ENCODE measurements at places on chromosomes 5 and 9. TPM values are rescaled to one million over a fixed set of nuclear protein-coding genes. Genes with fewer than 3 reads are reported as not detected.
A peak's percentile ranks its signal among the peaks of the same experiment; 100 is the strongest.

DNA sequence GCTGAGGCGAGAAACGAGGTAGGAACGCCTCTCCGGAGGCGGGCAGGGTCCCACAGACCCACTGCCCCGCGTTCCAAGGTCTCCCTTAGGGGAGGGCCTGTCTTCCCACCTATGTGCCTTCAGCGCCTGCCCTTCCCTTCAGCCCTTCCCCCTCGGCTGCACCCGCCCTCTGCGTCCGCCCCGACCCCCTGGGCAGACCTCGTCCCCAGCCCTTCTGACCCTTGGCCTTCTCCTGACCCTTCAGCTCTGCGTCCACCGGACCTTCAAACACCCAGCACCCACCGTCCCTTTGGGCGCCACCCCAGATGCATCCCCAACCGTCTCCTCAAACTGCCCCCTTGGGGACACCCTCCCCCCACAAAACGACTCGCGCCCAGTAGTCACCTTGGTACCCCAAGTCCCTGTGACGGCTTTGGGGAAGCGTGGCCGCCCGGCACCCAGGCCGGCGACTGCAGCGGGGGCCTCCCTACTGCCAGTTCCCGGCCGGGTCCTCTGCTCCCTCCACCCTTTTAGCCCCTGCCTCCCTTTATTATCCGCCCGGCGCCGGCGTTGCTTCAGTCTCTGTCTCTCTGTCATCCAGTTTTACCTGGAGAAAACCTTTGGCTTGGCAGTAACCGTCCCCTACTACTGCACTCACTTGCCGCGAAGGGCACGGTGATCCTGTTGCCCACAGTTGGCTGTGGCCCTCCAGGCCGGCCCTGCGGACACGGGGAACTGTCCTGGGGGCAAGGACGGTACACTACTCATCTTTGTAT is 421 bp downstream of the RUSC2 start:
- no peaks in the 10 kb centered on the region for H3K27me3 ChIP-seq
- peak overlapping the region; percentile 64 for H3K4me3 ChIP-seq
- H3K36me3 ChIP-seq: no peaks in the 10 kb centered on the region
- H3K27ac ChIP-seq: peak overlapping the region; percentile 96
- no peaks in the 10 kb centered on the region for H3K4me1 ChIP-seq

DNA sequence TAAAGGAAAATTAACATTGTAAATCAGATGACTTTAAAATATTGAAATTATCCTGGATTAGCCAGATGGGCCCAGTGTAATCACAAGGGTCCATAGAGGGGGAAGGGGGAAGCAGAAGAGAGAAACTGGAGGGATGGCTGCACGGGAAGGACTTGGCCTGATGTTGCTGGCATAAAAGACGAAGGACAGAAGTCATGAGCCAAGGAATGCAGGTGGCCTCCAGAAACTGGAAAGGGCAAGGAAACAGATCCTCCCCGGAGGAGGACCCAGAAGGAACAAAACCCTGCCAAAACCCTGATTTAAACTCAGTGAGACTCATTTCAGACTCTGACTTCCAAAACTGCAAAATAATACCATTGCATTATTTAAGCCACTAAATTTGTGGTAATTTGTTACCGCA is 100.2 kb downstream of the ADAMTS2 start:
- H3K27me3 ChIP-seq: no peaks in the 10 kb centered on the region
- no peak overlapping the region for H3K27ac ChIP-seq
- no peaks in the 10 kb centered on the region for H3K36me3 ChIP-seq

DNA sequence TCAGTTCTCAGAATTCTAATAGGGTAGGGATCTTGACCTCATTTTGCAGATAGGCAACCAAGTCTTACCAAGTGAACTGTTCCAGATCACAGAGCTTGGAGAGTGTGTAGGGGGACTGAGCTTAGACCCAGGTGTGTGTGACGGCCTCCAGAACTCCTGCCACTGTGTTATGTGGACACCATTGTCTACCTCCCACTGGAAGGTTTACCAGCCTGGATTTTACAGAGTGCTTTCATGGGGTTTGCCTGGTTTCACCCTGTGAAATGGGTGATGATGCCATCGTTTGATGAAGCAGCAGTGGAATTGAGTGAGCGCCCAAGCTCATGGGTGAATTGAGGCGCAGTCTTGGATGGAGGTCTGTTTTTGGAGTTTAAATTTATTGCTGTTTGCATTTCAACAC is 23.6 kb downstream of the TJP2 start:
- peak overlapping the region; percentile 26 for H3K27ac ChIP-seq
- H3K36me3 ChIP-seq: no peaks in the 10 kb centered on the region
- H3K27me3 ChIP-seq: no peaks in the 10 kb centered on the region
- H3K4me3 ChIP-seq: no peak overlapping the region
- no peak for DNase-seq
- H3K4me1 ChIP-seq: peaks cover 35% of the 10 kb centered on the region

- H3K27me3 ChIP-seq: no peaks in the 10 kb centered on the region
- peak overlapping the region; percentile 47 for H3K4me3 ChIP-seq
- no peak for DNase-seq
- peak overlapping the region; percentile 32 for H3K27ac ChIP-seq
- peaks cover 13% of the 10 kb centered on the region for H3K4me1 ChIP-seq
Observed at GRCh38 chr5:60843386-60843935, 608 bp downstream of the ELOVL7 start.

DNA sequence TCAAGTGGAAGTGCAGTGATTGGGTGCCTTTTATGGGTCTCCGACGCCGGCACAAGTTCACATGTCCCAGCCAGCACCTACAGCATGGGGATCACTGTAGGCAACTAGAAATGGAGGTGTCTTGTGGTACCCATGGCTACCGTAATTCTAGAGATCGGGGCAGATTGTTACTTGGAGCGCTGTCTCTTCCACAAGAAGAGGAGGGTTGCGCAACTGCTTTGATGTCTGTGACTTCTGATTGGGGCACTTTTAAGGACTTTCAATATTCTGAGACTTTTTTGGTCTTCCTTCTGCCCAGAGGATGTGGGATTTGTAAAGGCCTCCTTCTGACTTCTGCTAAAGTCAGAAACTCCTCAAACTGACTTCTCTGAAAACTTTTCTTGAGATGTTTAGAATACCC is 41.9 kb downstream of the GLRX start:
- no peak for DNase-seq
- peaks cover 13% of the 10 kb centered on the region for H3K36me3 ChIP-seq
- no peak overlapping the region for H3K4me3 ChIP-seq
- H3K27ac ChIP-seq: peak overlapping the region; percentile 68
- no peaks in the 10 kb centered on the region for H3K27me3 ChIP-seq

GRCh38 chr9:132520612-132521011 is 61.8 kb upstream of the BARHL1 start:
- H3K27me3 ChIP-seq: no peaks in the 10 kb centered on the region
- H3K4me3 ChIP-seq: no peak overlapping the region
- no peak for DNase-seq
- H3K36me3 ChIP-seq: no peaks in the 10 kb centered on the region

- no peak overlapping the region for H3K4me3 ChIP-seq
- DNase-seq: no peak
- peaks cover 13% of the 10 kb centered on the region for H3K36me3 ChIP-seq
- no peaks in the 10 kb centered on the region for H3K27me3 ChIP-seq
Observed at GRCh38 chr9:77386187-77386586, 208.9 kb downstream of the VPS13A start.

DNA sequence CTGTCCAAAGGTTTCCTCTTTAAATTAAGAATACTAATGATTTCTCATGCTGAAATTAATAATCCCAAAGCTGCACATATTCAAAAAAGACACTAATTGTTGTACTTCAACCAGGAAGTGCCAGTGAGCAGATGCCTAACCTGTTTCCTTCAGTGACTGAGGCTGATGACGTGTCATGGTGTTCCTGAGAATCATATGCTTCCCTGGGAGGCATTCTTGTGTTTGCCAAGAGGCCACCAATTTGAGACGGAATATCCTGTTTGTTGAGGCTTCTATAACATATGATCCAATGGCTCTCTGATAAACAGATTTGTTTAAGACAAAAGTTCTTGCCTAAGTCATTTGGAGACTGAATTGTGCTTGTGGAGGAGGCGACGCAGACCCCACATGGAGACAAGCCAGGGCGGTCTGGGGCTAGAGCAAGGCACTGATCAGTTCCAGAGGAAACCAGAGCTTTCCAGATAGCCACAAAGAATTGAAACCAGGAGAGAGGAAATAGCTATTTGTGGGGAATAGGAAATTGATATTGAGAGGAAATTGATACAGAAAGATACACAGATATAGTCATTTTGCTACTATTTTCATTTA is 66.4 kb upstream of the ZNF608 start:
- H3K27ac ChIP-seq: no peak overlapping the region
- no peaks in the 10 kb centered on the region for H3K36me3 ChIP-seq
- H3K4me3 ChIP-seq: no peak overlapping the region

GRCh38 chr9:7597716-7598115 is 201.9 kb downstream of the DMAC1 start:
- no peaks in the 10 kb centered on the region for H3K4me1 ChIP-seq
- H3K27me3 ChIP-seq: no peaks in the 10 kb centered on the region
- no peak for DNase-seq
- H3K4me3 ChIP-seq: no peak overlapping the region
- H3K27ac ChIP-seq: no peak overlapping the region
- no peaks in the 10 kb centered on the region for H3K36me3 ChIP-seq

PCDHGA2 gene
- 7.5 TPM for total RNA-seq

DNA sequence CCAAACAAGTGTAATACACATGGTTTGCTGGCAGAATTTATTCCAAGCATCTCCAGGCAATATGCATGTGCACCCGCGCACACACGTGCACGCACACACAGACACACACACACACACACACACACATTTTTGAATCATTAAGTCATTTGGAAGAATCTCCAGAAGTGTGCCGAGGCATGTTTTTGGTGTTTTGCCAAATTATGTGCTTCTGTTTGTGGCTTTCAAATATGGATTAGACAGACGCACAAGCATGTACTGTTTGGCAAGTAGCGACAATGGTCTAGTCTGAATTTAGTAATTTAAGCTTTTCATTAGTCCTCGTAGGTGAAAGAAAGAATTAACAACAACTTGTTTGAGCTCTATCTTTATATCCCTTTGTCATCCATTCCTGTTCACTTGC is 36.7 kb downstream of the NFIB start:
- H3K4me1 ChIP-seq: no peaks in the 10 kb centered on the region
- no peak overlapping the region for H3K4me3 ChIP-seq
- no peaks in the 10 kb centered on the region for H3K27me3 ChIP-seq
- no peak for DNase-seq

KIF27 gene
- 4.6 TPM for total RNA-seq

DNA sequence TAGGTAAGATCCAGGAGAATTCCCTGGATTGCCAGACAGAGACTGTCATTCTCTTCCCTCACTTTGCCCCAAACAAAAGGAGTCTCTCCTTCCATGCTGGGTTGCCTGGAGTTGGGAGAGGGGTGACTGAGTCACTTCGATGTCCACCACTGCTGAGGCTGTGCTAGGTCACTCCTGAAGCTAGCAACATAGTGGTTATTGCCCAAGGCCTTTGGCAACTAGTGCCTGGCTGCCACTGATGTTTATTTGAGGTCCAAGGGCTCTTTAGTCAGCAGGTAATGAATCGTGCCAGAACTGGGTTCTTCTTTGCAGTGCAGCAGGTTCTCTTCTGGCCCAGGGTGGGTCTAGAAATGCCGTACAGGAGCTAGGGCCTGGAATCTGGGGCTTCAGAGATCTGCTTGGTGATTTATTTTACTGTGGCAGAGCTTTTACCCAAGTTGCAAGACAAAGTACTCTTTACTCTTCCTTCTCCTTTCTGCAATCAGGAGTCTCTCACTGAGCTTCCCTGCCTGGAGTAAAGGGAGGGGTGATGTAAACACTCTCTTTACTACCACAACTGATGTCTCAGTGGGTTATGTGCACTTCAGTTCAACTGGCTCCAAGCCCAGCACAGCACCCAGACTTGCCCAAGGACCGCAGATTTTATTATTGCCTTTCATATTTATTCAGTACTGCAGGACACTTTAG is 155.7 kb upstream of the SH3GL2 start:
- H3K4me3 ChIP-seq: no peak overlapping the region
- no peak overlapping the region for H3K27ac ChIP-seq
- no peaks in the 10 kb centered on the region for H3K36me3 ChIP-seq
- no peak for DNase-seq

DNA sequence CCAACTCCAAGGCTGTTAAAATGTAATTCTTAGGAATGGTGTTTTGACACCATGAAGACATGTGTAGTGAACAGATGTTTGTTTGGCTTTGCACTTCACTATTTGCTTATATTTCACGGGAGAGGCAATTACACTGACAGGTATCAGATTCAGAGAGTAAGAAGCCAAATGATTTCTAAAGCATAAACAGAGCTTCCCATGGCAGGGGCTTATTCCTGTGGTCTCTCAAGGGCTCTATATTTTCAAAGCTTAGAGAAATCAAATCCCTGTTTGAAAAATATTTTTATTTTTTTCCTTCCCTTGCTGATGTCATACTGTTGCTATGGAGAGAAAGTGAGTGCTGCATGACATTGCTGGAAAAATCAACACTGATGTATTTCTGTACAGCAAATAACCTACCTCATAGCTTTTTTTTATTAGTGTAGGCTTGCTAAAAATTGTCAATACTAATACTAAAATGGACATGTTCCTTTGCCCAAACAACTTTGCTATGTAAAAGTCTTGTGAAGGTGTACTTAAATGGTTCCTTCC is 161.4 kb downstream of the GIN1 start:
- H3K4me1 ChIP-seq: no peaks in the 10 kb centered on the region
- H3K4me3 ChIP-seq: no peak overlapping the region
- H3K27ac ChIP-seq: no peak overlapping the region
- DNase-seq: no peak
- H3K27me3 ChIP-seq: no peaks in the 10 kb centered on the region

GRCh38 chr5:81924442-81924841 is 47.4 kb upstream of the ATG10 start:
- H3K36me3 ChIP-seq: no peaks in the 10 kb centered on the region
- H3K27me3 ChIP-seq: no peaks in the 10 kb centered on the region
- H3K4me3 ChIP-seq: no peak overlapping the region
- H3K27ac ChIP-seq: no peak overlapping the region
- H3K4me1 ChIP-seq: peaks cover 6% of the 10 kb centered on the region
- DNase-seq: no peak

GRCh38 chr9:96117398-96118080 is 184.4 kb downstream of the HSD17B3 start:
- no peaks in the 10 kb centered on the region for H3K27me3 ChIP-seq
- H3K4me1 ChIP-seq: no peaks in the 10 kb centered on the region
- H3K27ac ChIP-seq: no peak overlapping the region
- no peak for DNase-seq
- H3K4me3 ChIP-seq: no peak overlapping the region

DNA sequence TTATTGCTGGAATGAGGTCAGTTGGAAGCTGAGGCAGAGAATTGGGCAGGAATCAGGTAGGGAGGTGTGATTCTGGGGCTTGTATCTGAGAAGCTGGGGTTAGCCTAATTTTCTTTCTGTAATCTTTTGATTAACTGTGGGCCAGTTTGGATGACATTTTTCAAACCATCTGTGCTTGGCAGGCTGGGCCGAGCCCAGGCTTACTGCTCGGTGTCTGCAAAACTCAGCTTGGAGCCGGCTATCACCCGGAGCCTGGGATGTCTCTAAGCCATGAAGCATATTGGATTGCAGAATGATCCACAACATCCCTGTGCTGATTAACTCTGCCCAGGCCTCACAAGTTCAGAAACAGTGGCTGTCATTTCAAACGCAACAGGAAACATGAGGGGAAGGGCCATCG is 26.5 kb downstream of the KCNMB1 start:
- H3K4me3 ChIP-seq: no peak overlapping the region
- H3K36me3 ChIP-seq: no peaks in the 10 kb centered on the region
- peak overlapping the region; percentile 58 for H3K27ac ChIP-seq
- peaks cover 46% of the 10 kb centered on the region for H3K4me1 ChIP-seq

All from right atrium auricular region (tissue), 2 donors.